AG09309 (cell line): ENCODE measurements at places on chromosomes 4 and X.

DNA sequence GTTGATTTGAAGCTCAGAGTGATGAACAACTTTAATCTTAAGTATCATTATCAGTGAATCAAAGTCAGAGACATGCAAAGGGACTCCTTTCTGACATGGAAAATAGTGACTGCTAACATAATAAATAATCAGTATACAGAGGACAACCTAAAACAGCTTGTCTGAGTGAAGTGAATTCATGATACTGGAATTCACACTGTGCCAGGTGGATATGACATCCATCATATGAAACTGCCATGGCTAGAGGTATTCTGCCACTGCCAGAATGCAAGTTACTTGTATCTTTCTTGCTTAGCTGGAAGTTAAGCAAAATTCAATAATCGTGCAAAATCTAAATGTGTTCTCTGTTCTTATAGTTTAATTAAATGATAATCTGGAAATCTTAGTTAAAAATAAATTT is 429.0 kb downstream of the CFAP47 start:
- DNase-seq: no peak

GRCh38 chr4:6270636-6271121 is 1.0 kb downstream of the WFS1 start:
- no peak for DNase-seq

DNA sequence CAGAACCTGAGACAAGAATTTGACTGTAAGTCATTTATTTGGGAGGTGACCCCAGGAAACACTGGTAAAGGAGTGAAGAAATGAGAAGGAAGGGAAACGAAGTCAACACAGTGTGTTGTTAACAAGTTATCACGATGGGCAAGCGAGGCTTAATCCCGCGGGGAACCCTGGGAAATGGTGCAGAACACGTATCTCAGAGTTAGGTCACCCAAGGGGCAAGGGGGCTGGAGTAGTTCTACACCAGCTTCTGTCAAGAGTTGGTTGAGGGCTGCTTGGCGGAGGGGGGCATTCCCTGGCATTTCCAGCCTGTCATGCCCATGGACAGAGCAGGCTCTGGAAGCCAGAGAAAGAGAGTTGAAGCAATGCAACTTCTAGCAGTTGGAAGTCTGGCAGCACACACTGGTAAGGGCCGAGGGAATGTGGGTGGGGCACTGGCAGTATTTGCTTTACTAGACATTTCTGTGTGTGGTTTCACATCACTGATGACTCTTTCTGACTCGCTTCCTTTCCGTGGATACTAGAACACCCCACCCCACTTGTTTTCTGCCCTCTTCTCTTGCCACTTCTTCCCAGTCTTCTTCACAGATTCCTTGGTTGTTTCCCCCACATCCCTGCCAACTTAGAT is 52.2 kb upstream of the ADGRG2 start:
- DNase-seq: no peak

DNA sequence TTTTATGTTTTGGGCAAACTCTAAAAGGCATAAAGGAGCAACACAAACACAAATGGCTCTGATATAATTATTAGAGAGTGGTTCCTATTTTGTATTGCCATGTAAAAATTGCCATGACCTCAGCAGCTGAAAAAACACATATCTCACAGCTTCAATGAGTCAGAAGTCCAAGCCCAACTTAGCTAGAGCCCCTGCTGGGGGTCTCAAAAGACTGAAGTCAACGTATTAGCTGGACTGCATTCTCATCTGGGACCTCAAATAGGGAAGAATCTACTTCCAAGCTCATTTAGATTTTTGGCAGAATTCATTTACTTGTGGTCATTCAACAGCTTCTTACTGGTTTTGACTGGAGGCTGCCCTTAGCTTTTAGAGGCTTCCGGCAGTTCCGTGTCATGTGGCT is 47.4 kb downstream of the FREM3 start:
- DNase-seq: no peak

DNA sequence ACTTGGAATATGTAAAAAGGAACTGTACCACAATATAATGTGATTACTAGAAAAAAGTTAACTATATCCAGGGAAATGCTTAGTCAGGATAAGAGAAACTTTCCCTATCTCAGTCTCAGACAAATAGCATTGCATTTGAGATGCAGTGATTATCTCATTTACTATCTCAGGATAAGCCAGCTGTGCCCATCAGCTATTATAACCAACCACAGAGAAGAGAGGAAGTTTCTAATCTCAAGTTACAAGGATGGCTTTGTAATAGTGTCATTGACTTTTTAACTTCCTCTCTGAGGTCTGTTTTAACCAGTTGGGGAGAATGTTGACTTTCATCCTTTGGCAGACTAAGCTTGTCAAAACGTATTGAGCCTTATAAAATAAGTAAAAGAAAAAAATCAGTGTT is 56.5 kb downstream of the SNX25 start:
- no peak for DNase-seq

GRCh38 chr4:163350672-163351071 is 7.0 kb downstream of the NPY5R start:
- no peak for DNase-seq

DNA sequence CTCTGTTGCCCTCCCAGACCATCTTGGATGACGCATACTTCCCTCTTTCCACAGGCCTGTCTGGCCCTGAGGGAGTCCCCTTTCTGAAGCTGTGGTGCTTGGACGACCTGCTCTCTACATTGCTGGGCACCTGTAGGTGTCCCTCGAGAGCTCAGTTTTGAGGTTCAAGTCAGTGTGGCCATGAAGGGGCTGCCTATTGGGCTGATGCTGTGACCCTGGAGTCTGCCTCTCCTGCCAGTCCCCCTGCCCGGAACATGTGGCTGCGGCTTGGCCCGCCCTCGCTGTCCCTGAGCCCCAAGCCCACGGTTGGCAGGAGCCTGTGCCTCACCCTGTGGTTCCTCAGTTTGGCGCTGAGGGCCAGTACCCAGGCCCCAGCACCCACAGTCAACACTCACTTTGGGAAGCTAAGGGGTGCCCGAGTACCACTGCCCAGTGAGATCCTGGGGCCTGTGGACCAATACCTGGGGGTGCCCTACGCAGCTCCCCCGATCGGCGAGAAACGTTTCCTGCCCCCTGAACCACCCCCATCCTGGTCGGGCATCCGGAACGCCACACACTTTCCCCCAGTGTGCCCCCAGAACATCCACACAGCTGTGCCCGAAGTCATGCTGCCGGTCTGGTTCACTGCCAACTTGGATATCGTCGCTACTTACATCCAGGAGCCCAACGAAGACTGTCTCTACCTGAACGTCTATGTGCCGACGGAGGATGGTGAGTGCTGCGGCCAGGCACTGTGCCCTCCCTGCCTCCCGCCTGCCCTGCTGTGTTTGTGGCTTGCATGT is 3.0 kb downstream of the NLGN3 start:
- no peak for DNase-seq

GRCh38 chr4:1174941-1175634 is 2.7 kb upstream of the SPON2 start:
- no peak for DNase-seq

GRCh38 chr4:8369426-8370105 is 71.0 kb downstream of the ACOX3 start:
- no peak for DNase-seq

DNA sequence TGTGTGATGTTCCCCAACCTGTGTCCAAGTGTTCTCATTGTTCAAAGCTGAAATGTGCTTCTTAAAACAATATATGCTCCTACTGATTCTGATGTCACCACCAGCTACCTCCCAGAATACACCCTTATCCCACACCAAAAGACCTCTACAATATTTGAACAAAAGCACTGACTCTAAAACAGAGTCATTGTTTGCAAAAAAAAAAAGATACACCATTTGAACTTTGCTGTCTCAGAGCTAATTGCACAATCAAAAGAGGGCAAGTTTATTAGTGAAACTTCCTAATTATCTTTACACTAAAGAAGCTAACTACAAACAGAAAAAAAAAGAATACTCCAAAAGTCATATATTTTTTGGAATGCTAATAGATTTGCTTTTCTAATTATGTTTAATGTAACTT is 34.1 kb upstream of the INTU start:
- DNase-seq: no peak
